ENCODE measurements at places on chromosomes 2 and 18.

DNA sequence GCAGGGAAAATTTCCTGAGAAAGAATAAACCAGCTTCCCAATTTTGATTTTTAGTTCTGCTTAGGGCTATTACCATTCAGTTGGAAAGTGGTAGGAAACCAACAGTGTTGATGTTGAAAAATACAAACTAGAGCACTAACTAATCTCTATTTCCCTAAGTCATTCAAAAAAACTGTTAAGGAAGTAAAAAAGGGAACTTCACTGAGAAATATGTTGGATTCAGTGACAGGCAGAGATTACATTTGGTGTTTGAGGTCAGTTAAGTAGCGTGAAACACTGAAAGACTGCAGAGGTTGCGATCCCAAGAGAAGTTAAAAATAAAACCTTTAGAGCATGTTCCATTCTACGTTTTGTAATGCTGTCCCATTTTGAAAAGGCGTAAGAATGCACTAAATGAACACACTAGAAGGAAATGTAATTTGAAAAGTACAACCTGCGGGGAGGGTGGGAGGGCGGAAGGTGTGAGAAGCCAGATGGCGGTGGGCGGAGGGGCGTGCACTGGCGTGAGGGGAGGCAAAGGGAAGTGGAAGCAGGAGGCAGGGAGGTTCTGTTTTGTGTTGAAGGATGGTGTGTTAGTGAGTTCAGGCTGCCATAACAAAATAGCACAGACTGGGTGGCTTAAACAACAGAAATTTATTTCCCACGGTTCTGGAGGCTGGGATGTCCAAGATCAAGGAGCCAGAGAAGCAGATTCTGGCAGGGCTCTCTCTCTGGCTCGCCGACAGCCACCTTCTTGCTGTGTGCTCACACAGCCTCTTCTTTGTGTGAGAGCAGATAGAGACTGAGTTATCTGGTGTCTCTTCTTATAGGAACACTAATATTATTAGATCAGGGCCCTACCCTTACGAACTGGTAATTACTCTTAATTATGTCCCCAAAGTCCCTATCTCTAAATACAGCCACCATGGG lies 94.3 kb upstream of the KCTD1 start:
- no peak for DNase-seq

GRCh38 chr2:233917116-233917515 lies at the start of gene TRPM8:
Gene TRPM8 (plus strand): TSS chr2:233917373. CDS start chr2:233926538, 9,165 bp downstream.
- DNase-seq: no peak

- no peak for DNase-seq
These were observed 32.7 kb upstream of the RUFY4 start for GRCh38 chr2:218036371-218036770.

DNA sequence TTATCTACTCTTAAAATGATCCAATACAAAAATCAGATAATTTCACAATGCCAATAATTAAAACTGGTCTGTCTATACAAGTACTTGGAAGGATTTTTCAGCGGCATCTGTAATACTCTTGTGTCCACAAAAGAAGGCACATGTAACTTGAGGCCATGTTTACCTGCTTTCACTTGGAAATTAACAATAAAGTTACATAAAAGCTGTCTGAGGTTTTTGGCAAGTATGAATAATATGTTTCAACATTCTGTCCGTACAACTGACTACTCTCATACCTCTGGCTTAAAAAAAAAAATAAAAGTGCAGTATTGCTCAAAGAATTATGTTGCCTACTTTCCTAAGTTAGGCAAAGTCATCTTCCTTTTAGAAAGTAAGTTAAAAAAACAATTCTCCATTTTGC lies 253.6 kb downstream of the NBAS start:
- DNase-seq: no peak

- no peak for DNase-seq
These were observed 125.3 kb upstream of the APCDD1 start for GRCh38 chr18:10329101-10329500.

- DNase-seq: no peak
These were observed 29.4 kb downstream of the HADHB start for GRCh38 chr2:26274058-26274613.
